Activated CD4-positive, CD25-positive, alpha-beta regulatory T cell treated with anti-CD3 and anti-CD28 coated beads, Interleukin-2, amount 50 U/mL, for 72 hours (primary cell): ENCODE measurements at places on chromosomes 5 and 9.

DNA sequence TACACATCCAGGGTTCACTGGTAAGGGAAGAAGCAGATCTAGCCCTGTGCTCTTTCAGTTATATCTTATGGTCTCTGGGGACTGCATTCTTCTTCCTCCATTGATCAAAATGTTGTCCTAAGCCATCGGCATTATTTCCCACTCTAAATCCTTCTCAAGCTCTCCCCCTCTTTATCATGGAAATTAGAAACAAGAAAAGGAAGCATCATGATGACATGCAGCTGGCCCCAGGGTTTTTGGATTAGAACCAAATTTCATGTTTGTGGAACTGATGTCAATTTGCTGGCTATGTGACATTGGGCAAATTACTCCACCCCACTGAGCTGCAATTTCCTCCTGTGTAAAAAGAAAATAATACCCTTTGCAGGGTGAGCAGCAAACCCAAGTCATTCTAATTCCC, 39.5 kb downstream of the MFAP3 start:
- DNase-seq, result no peak

- DNase-seq, result no peak
Measured at GRCh38 chr9:79664375-79664831, 92.6 kb downstream of the TLE4 start.

DNA sequence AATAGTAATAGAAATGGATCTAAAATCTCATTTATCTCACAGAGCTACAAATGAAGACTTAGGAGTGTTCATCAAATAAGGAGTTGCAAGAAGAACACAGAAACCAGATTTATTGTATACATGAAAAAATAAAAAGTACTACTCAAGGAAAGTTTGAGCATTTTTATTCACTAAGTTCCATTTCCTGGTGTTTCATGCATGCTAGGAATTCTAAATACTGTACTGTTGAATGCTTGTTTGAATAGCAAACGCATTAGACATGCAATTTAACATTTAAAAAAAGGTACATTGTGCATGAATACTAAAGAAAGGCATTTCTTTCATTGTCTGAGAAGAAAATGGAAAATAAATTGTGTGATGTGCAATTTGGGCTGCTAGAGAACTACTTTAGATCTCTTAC, 52.1 kb downstream of the C6 start:
- DNase-seq, result no peak

- no peak for DNase-seq
Measured at GRCh38 chr9:2300325-2300724, 285.2 kb downstream of the SMARCA2 start.

GRCh38 chr5:80805038-80805437, 150.3 kb upstream of the DHFR start:
- DNase-seq, result no peak

DNA sequence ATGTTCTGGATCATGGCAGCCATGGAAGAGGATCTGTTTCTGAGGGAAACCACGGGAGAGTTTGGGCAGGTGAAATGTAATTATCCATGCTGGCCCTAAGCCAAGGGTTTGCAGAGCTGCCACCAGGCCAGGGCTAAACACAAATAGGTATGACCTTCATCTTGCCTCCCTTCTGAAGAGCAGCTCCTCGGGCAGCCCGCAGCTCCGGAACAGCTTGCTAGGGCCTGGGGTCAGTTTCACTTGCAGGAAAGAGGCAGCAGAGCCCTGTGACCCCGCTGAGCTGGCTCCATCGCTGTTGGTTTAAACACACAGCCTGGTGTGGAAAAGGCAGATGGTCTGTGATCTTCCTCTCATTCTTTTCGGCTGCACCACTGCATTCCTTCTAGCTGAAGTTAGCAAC, 141.4 kb downstream of the TMEM38B start:
- DNase-seq, result no peak

GRCh38 chr5:34740389-34740806, 84.3 kb downstream of the RAI14 start:
- no peak for DNase-seq

DNA sequence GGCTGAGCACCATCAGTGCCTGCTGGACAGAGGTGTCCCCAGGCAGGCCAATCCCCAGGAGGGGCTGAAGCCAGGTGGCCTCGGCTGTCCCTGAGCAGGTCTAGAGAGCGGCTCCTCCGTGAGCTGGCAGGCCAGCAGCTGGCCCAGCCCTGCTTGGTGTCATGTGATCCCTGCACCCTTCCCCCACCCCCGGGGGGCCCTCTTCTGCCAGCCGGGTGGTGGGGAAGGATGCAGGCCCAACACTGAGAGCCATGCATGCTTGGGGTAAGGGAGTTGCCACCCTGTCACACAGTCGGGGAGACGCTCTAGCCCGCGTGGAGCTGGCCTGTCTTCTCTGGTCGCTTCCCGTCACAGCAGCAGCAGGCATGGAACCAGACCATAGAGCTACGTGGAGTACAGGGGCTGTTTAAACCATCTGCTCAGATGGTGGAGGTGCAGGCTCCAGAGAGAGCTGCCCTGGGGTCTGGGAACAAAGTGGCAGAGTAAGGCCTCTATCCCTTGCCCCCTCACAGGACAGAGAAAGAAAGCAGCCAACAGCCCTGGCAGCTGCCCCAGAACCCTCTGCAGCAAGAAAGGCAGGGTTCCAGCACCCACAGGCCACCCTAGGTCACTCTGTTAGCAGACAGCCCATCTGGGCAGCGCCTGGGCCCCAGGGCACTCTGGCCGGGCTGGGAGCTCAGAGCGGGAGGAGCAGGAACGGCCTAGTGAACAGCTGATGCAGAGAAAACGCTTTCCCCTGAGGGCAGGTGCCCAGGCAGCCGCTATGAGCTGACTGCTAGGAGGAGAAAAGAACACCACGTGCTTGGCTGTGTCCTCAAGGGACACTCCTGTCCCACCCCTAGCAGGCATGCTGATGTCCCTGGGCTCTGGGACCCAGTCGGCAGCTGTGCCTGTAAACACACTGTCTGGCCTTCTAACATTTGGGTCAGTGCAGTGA, 6.8 kb downstream of the RALGDS start:
- DNase-seq, result no peak

DNA sequence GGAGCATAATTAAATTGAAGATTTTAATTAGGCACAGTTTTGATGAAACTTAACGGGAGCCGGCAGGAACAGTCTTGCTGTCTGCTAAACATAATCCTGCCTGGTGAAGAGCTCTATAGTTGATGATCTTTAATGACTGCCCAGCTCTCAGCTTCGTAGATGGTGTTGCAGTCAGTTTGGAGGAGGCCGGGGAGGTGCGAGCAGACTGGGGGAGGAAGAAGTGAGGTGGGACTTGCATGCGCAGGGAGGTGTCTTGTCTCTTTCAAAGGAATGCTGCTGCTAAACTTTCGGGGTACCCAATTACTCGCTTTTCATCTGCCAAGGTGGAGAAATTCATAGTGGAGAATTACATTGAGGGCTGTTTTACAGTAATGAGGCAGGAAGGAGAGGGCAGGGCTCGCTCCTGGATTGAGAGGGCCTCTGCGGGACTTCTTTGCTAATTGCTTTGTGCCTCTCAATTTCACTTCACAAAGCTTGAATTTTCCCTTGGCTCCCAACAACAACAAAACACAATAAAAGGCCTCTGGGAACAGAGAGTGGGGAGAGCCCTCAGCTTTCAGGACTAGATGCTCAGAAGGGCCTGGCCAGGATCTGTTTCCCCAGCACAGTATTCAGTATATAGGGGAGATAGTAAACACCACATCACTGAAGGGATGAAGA, 257.9 kb upstream of the ADRA1B start:
- DNase-seq, result no peak

GRCh38 chr5:54411176-54411575, 44.3 kb upstream of the HSPB3 start:
- DNase-seq, result no peak

GRCh38 chr5:95646569-95647431, at the start of gene RFESD:
RFESD (plus strand) TSS chr5:95646777; CDS start chr5:95652272, 5,495 bp downstream.
- DNase-seq, result peak; percentile 98

DNA sequence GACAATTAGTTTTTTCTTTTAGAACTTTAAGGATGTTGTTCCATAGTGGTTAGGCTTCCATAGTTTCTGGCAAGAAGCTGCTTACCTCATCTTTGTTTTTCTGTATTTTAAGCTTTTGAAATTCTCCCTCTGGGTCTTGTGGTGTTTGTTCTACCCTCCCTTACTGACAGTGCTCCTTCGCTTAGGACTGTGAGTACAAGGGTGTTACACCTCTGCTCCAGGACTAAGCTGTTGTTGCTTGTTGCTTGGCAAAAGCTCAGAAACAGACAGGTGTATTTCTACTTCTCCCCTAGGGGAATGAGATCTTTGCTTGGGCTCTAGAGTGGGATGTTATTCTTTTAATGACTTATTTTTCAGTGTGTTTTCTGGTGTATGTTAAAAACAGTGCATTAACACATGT, 225.2 kb downstream of the WDR70 start:
- DNase-seq, result no peak

DNA sequence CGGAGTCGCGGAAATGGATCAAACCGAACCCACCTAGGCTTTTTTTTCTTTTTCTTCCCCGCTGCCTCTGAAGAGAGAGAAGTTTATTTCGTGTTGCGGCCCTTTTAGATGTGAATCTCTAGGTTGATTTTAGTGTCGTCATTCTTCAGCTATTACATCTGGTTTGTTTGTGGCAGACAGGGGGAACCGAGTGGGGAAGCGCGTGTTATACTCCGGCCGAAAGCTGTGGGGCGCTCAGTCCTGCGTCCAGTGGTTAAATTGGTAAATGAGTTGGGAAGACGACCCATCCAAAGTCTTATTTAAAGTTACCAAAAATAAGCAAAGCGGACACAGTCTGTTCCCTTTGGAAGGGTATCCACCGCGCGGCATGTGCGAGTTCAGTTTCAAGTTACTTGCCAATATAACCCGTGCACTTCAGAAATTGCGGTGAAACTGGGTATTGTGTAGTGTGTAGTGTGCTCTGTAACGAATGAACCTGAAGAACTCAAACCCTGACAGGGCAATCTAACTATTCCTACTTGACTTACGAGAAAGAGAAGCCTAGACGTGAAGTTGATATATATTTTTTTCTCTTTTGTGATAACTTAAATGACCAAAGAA, 1.3 kb downstream of the MAN2A1 start:
- DNase-seq, result peak; percentile 44

DNA sequence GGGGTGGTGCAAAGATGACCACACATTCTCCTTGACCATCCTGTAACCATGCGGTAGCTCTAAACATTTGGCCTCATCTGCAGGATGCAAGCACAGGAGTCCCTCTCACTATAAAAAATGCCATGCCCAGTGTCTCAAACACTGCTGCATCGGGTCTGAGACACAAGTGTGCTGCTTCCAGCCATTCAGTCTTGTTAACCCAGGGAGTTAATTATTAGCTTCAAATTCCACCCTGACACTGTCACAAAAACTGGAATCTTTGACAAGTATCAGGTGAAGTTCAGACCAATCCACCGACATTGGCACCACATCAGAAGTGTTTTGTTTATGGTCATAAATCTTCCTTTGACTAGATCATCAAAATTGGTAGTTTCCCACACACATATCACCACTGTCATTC, 119.1 kb upstream of the RASEF start:
- no peak for DNase-seq

- no peak for DNase-seq
Measured at GRCh38 chr5:149521739-149522685, 29.2 kb downstream of the CSNK1A1 start.

DNA sequence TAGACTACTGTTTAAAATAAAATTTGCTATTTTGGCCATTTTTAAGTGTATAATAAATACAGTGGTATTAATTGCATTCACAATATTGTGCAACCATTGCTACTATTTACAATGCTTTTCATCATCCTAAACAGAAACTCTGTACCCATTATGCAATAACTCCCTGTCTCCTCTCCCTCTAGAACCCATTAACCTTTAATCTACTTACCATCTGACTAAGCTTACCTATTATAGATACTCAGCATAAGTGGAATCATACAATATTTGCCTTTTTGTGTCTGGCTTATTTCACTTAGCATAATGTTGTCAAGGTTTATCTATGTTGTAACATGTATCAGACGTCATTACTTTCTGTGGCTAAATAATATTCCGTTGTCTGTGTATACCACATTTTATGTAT, 25.9 kb downstream of the CD14 start:
- DNase-seq, result no peak

DNA sequence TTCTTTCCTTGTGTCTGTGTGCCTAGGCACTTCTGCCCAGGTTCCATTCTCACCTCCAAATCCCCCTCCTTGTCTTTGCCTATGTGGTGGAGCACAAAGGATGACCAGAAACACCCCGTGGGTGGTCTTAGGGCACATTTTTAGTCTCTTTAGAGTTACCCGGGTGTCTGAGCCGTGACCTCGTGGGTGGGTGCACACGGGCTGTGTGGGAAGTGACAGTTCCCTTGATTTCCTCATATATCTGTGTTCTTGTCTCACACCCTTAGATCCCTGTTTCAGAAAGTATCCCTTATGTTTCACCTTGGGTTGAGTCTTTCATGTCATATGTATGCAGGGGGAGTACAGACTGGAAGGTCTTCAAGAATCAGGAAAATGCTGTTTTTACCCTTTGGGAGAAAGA, 13.4 kb upstream of the SMIM32 start:
- no peak for DNase-seq
